ENCODE measurements at places on chromosomes 2 and 18.

- no peak for DNase-seq
These were observed 6.1 kb upstream of the CXCR1 start for GRCh38 chr2:218172845-218173244.

DNA sequence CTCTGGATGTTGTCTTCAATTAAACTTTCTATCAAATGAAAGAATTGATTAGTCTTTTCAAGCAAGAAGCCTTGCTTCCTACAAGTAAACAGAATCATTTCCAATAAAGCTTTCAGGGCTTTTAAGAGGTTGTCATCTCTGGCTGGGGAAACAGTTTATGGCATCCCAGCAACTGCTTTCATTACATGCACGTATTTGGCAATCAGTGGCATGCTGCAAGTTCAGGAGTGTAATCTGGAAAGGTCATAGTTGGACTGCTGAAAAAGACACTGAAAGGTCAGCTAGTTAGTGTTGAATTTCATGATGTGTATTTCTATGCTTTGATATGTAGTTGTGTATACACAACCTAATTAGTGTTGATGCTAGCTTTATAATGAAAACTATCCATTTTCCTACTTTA is 332.9 kb downstream of the DSC3 start:
- DNase-seq, result no peak

- DNase-seq, result no peak
These were observed 243.7 kb downstream of the SMAD2 start for GRCh38 chr18:47686806-47687205.

GRCh38 chr2:233974530-233975071 is 57.4 kb downstream of the TRPM8 start:
- DNase-seq, result peak; percentile 93

DNA sequence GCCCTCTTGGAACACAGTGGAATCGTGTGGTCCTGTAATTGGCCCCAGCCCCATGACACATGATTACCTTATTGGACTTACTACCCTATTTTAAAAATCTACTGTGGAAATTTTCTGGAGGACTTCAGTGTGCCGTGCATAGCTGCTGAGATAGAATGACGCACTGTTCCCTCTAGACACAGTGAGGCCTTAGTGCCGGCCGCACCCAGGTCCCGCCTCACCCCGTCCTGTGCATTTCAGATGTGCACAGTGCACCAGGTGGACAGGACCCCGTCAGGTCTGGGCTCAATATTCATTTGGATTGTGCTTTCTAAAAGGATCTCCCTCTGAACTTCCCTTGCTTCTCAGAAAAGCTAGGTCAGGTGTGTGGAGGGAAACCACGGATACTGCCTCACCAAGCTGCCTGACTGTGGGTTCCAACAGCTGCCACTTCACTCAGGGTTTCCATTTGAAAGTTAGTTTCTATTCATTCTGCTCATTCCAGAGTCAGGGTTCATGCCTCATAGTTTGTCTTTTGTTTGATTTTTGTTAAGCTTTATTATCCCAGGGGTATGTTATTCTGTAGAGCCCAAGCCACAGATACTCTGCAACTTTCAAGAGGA is 155.8 kb downstream of the PTGR3 start:
- DNase-seq, result no peak

DNA sequence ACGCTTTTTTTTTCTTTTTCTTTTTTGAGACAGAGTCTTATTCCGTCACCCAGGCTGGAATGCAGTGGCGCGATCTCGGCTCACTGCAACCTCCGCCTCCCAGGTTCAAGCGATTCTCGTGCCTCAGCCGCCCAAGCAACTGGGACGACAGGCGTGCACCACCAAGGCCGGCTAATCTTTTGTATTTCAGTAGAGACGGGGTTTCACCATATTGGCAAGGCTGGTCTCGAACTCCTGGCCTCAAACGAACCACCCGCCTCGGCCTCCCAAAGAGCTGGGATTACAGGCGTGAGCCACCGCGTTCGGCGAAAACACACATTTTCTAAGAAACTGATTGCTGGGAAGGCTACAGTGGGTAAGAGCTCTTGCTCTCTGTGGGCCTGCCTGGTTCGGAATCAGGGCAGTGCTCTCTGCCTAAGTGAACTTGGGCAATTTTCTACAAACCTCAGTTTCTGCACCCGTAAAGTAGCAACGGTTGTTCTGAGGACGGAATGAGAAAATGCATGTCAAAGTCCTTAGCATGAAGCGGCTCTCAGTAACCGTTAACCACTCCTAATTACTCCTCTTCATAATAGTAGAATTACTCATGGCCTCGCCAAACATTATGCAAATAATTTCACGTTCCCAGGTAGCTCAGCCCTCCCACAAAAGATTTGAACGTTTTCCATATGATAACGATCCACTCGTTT is 1.0 kb upstream of the PMAIP1 start:
- no peak for DNase-seq

DNA sequence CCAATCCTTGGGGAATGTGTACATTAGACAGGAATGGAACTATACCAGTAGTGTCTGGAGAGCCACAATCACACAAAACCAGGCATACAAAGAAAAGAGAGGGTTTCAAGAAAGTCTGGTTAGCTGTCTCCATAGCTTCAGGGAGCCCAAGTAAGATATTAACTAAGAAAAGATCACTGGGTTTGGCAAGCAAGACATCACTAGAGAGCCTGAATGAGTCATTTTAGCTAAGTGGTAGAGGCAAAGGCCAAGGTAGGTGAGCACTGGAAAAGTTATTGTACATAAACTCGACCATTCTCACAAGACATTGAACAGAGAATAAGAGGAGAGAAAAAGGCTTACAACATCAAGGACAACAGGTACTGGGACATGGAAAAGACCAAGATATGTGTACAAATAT is 143.8 kb upstream of the ARL4C start:
- DNase-seq, result no peak

- DNase-seq, result no peak
These were observed 35.8 kb downstream of the SLC9A4 start for GRCh38 chr2:102508863-102509262.

DNA sequence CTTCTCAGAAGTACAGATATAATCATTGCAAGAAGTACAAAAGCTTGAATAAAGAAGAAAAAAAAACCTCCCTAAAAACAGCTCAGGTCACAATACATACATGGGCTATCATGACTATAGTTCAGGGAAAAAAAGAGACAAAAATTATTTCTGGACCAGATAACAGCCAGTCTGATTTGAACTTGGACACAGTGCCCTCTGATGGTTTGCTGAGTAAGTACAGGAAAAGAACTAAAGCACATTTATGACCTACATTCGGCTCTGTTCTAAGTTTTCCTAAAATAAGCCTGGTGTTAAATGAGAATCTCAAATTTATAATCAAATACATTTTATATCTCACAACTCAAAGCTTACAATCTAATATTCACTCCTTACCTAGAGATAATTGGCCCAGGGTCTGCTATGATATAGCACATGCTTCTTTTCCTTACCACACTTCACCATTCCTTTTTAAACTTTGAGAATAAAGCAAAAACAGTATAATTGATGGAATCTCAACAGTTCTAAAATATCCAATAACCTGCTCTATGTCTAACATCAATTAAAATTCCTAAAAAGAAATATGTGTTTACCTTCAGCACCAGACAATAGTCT is 81.1 kb downstream of the RAPH1 start:
- peak; percentile 24 for DNase-seq

GRCh38 chr2:30253873-30254684 is 22.7 kb downstream of the LBH start:
- DNase-seq, result no peak

- DNase-seq, result no peak
These were observed 85.2 kb downstream of the DNMT3A start for GRCh38 chr2:25256488-25256875.

DNA sequence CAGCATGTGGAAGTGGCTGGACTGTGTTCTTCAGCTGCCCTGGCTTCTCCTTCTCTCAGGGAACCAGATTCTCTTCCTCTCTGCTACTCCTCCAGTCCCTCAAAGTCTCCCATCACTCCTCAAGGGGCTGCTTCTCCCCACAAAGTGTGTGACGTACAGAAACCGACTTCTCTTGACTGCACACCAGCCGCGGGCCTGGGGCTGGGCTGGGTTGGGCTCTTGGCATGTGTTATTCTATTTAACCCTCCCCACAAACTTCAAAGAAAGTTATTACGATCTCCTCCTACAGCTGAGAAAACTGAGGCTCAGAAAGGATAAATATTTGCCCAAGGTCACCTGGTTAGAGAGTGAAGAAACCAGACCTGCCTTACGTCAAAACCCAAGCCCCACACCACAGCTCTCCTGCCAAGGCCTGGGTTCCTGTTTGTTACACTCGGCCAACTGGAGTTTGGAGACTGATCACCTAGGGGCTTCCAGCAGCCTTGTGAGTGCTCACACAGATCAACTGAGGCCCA is 269.0 kb downstream of the TFCP2L1 start:
- no peak for DNase-seq

DNA sequence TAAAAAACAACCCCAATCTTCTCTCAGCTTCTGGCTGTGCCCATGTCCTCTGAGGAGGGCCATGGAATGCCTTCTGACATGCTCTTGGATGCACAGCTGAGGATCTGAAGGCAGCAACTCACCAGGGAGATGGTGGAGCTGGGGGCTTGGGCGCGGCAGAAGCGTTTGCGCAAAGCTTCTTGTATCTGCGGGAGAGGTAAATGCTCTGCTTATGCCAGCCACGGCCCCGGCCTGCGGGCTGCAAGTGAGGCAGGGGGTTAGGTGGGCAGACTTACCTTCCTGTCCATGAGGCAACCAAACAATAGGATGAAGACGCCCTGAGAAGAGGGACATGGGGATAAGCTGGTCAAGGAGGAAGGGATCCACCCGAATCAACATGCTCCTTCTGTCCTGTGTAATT is 36.0 kb upstream of the SELENOI start:
- DNase-seq, result no peak

GRCh38 chr2:65031341-65032018 is 24.7 kb upstream of the CEP68 start:
- no peak for DNase-seq

GRCh38 chr2:230942371-230942770 is 17.3 kb upstream of the GPR55 start:
- DNase-seq, result no peak

DNA sequence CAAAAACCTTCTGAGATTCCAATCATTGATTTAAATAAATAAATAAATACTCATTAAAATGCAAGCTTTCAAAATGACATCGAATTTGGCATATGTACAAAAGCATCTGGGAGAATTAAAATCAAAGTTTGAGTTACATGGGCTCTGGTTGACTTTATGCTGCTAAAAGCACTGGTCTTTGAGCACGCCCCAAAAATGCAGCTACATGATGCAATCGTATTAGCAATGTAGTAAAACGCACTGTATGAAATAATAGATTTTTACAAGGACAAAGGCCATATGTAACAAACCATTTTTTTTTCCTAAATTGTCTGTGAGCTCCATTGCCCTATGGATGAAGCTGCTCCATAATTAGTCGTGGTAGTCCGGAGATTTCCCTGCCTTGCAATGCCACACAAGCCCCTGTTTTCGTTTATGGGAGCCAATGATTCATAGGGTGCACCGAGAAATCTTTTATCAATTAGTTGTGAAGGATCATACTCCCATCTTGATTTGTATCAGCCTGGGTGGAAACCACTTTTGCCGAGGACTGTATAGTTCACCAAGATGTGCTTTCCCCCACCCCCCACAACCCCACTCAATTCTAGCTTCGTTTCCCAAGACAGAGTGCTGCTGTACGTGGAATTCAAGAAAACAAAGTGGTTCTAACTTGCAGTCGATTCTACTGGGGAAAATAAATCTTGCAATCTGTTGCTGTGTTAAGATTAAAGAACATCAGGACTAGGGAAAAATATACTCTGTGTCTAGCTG is 268.4 kb downstream of the IRS1 start:
- DNase-seq, result no peak
